GM12878 (cell line): ENCODE measurements at places on chromosomes 6 and 20.
A peak's percentile ranks its signal among the peaks of the same experiment; 100 is the strongest.

GRCh38 chr6:129498950-129499842 lies 210.8 kb downstream of the ARHGAP18 start:
- no peak for DNase-seq
- H3K27me3 ChIP-seq: no peaks in the 10 kb centered on the region
- H3K36me3 ChIP-seq: no peaks in the 10 kb centered on the region
- no peak overlapping the region for H3K4me3 ChIP-seq
- no peak overlapping the region for H3K27ac ChIP-seq

DNA sequence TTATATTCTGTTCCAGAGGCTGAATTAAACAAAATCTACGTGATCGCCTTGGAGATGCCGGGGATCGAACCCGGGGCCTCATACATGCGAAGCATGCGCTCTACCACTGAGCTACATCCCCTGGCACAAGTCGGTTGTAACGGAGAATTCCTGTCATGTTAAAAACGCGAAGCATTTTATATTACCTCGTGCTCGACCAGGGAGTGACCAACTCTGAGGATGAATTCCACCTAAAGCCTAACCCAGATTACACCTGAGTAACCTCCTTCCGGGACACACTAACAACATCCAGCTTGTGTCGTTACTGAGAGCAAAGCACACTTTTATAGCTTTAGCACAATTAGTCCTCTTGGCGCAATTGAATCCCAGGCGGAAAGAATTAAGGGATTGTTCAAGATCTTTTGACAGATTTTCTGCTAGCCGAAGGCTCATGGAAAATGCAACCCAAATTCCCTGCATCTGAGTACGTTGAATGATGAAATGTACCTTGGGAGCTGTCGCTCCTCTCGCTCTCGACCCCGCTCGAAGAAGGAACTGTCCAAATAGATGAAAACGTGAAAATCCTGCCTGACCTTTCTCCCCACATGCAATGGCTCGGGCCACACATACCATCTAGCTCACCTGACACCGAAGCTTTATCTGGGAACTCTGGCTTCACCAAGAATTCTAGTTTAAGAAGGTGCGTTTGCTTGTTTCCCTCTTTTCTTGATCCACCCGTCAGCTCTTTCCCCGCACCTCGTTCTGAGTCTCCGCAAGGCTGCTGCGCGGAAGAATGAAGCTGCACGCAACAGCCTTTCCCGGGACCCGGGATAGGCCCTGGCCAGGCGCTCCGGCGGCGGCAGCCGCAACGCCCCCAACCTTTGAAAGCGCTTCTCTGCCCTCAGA lies 148.3 kb downstream of the GPX5 start:
- no peak overlapping the region for H3K27ac ChIP-seq
- H3K36me3 ChIP-seq: no peaks in the 10 kb centered on the region
- H3K4me3 ChIP-seq: peak overlapping the region; percentile 60
- H3K4me1 ChIP-seq: no peaks in the 10 kb centered on the region
- DNase-seq: peak; percentile 48

- no peaks in the 10 kb centered on the region for H3K36me3 ChIP-seq
- no peak overlapping the region for H3K27ac ChIP-seq
- no peaks in the 10 kb centered on the region for H3K27me3 ChIP-seq
- H3K4me1 ChIP-seq: no peaks in the 10 kb centered on the region
- H3K4me3 ChIP-seq: no peak overlapping the region
Observed at GRCh38 chr20:46520976-46521579, 7.7 kb upstream of the ZNF334 start.

GRCh38 chr6:50128420-50129005 lies 78.8 kb upstream of the DEFB112 start:
- H3K27ac ChIP-seq: no peak overlapping the region
- no peaks in the 10 kb centered on the region for H3K27me3 ChIP-seq
- H3K4me1 ChIP-seq: no peaks in the 10 kb centered on the region
- H3K4me3 ChIP-seq: no peak overlapping the region
- H3K36me3 ChIP-seq: no peaks in the 10 kb centered on the region

GRCh38 chr6:34248198-34248726 lies 544 bp downstream of the SMIM29 start:
- H3K4me1 ChIP-seq: peaks cover 19% of the 10 kb centered on the region
- H3K36me3 ChIP-seq: peaks cover 8% of the 10 kb centered on the region
- peak overlapping the region; percentile 78 for H3K27ac ChIP-seq
- no peak for DNase-seq
- H3K27me3 ChIP-seq: no peaks in the 10 kb centered on the region

DNA sequence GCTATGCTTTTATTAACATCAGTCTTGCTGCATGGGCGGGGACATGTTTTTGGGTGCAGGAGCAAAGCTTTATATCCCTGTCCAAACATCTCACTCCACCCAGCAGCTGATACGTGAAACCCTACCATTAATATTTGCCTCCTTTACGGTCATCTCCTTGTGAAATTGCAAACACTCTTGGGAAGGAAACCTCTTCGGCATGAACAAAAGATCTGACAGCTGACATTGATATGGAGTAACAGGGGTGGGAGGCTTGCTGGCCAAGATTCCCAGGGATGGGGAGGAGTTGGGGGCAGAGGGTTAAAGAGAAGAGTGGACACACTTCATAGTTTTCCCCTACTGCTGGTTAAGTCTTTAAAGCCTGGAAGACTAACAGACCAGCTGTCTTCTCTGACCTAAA lies 22.2 kb upstream of the VEGFA start:
- no peaks in the 10 kb centered on the region for H3K36me3 ChIP-seq
- DNase-seq: no peak
- H3K4me3 ChIP-seq: no peak overlapping the region

GRCh38 chr6:127907960-127908640 lies 7.2 kb upstream of the THEMIS start:
- 0 out of 2 replicates have a peak overlapping the region, but pooled peaks have one; percentile 21 for H3K4me3 ChIP-seq
- H3K27me3 ChIP-seq: no peaks in the 10 kb centered on the region
- peak; percentile 21 for DNase-seq
- no peaks in the 10 kb centered on the region for H3K4me1 ChIP-seq
- H3K36me3 ChIP-seq: no peaks in the 10 kb centered on the region
- no peak overlapping the region for H3K27ac ChIP-seq

DNA sequence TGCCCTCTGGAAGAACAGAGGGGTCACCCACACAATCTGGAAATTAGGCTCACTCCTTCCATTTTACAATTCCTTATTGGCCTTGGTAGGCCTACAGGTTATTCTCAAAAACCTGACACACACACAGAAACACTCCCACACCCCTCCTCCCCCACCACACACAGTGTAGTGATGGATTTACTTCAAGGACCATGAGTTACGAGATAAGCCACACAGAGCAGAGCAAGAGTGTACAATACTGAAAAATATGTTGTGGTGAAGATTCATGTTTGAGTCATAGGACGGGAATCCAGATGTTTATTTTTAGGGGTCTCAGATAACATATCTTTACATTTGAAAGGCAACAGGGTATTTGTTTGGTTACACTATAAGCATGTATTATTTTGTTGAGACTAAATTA lies 291.9 kb downstream of the PLCB1 start:
- no peaks in the 10 kb centered on the region for H3K4me1 ChIP-seq
- no peaks in the 10 kb centered on the region for H3K27me3 ChIP-seq
- no peak for DNase-seq
- H3K36me3 ChIP-seq: no peaks in the 10 kb centered on the region
- H3K4me3 ChIP-seq: no peak overlapping the region

GRCh38 chr6:121847806-121848522 lies 412.5 kb downstream of the GJA1 start:
- no peaks in the 10 kb centered on the region for H3K36me3 ChIP-seq
- no peak overlapping the region for H3K4me3 ChIP-seq
- no peak overlapping the region for H3K27ac ChIP-seq
- H3K27me3 ChIP-seq: no peaks in the 10 kb centered on the region
- no peak for DNase-seq

DNA sequence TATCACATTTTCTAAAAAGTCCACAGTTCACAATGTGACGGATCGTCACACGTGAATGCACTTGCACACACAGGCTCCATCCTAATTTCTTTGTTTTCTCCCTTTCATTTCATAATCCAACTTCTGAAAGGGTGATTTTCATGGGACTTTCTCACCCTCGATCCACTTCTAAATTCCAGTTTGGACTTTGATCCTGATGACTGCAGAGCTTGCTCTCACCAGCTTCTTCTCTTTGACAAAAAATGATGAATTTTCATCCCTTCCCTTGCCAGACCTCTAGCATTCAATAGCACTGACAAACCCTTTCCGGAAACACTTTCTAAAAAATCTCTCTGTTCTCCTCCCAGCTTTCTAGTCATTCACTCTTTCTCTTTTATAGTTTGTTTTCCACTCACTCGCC lies 341.2 kb downstream of the SYNE1 start:
- H3K27ac ChIP-seq: no peak overlapping the region
- H3K4me1 ChIP-seq: peaks cover 6% of the 10 kb centered on the region
- no peaks in the 10 kb centered on the region for H3K27me3 ChIP-seq
- DNase-seq: no peak

DNA sequence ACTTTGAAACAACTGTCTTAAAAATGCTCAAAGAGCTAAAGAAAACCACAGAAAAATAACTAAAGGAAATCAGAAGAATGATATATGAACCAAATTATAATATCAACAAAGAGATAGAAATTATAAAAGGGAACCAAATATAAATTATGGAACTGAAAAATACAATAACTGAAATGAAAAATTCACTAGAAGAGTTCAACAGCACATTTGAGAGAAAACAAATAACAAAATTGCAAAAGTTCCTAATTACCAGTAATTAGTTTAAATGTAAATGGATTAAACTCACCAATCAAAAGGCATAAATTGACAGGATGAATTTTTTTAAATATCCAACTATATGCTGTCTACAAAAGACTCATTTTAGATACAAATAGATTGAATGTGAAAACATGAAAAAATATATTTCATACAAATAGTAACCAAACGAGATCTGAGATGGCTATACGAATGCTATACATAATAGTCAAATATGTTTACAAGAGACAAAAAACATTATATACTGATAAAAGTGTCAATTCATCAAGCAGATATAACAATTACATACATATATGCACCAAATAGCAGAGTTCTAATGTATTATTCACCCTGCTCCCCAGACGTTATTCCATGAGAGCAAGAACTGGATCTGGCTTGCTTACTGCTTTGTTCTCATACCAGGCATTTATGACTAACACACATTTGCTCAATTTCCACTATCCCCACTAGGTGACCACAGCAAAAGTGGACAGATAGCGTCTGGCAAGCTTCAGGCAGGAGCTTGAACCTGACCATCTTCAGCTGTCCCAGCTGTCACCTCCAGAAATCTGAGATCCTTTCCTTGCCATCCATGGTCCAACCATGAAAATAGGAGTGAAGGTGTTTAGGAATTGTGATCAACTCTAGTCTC lies 72.4 kb upstream of the SIRPA start:
- no peaks in the 10 kb centered on the region for H3K36me3 ChIP-seq
- no peak overlapping the region for H3K4me3 ChIP-seq
- no peaks in the 10 kb centered on the region for H3K4me1 ChIP-seq

GRCh38 chr6:142853244-142854180 lies 91.5 kb downstream of the HIVEP2 start:
- H3K27ac ChIP-seq: peak overlapping the region; percentile 98
- no peaks in the 10 kb centered on the region for H3K36me3 ChIP-seq
- H3K27me3 ChIP-seq: no peaks in the 10 kb centered on the region
- peaks cover 86% of the 10 kb centered on the region for H3K4me1 ChIP-seq
- no peak for DNase-seq
- peak overlapping the region; percentile 2; the same call in 1 of the 2 replicates for H3K4me3 ChIP-seq

- no peaks in the 10 kb centered on the region for H3K36me3 ChIP-seq
- H3K27ac ChIP-seq: no peak overlapping the region
- H3K4me1 ChIP-seq: no peaks in the 10 kb centered on the region
- DNase-seq: no peak
Observed at GRCh38 chr20:29497261-29497671, 1760.2 kb upstream of the DEFB115 start.

GRCh38 chr6:157323966-157324300 lies 614 bp upstream of the TMEM242 start:
- no peaks in the 10 kb centered on the region for H3K36me3 ChIP-seq
- no peaks in the 10 kb centered on the region for H3K27me3 ChIP-seq
- H3K4me1 ChIP-seq: peaks cover 9% of the 10 kb centered on the region

DNA sequence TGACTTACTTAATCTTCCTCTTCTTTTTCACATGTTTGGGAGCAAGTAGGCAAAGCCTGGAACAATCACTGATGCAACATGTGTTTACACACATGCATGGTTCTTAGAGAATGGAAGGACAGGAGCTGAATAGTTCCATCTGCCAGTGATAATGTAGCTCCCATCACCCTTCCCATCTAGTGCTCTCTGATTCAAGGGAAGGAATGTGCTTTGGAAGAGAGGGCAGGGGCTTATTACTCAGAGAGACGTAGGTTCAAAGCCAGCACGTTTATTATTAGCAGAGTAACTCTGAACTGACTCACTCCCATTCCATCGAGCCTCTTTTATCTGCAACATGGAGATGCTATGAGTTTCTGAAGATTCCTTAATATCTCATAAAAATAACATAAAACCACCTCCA lies 211.9 kb downstream of the GMPR start:
- peaks cover 3% of the 10 kb centered on the region; the same call in 1 of the 2 replicates for H3K36me3 ChIP-seq
- no peak overlapping the region for H3K4me3 ChIP-seq
- no peaks in the 10 kb centered on the region for H3K27me3 ChIP-seq
- H3K4me1 ChIP-seq: peaks cover 3% of the 10 kb centered on the region; the same call in 1 of the 2 replicates

GRCh38 chr20:48364688-48365421 lies 462.9 kb downstream of the PREX1 start:
- H3K4me1 ChIP-seq: peaks cover 38% of the 10 kb centered on the region
- H3K27ac ChIP-seq: peak overlapping the region; percentile 55
- peak; percentile 58 for DNase-seq
- no peaks in the 10 kb centered on the region for H3K36me3 ChIP-seq
- no peak overlapping the region for H3K4me3 ChIP-seq

GRCh38 chr6:122798099-122798641 lies 9.1 kb downstream of the SMPDL3A start:
- no peak for DNase-seq
- no peak overlapping the region for H3K4me3 ChIP-seq
- H3K4me1 ChIP-seq: no peaks in the 10 kb centered on the region
- H3K27ac ChIP-seq: no peak overlapping the region

DNA sequence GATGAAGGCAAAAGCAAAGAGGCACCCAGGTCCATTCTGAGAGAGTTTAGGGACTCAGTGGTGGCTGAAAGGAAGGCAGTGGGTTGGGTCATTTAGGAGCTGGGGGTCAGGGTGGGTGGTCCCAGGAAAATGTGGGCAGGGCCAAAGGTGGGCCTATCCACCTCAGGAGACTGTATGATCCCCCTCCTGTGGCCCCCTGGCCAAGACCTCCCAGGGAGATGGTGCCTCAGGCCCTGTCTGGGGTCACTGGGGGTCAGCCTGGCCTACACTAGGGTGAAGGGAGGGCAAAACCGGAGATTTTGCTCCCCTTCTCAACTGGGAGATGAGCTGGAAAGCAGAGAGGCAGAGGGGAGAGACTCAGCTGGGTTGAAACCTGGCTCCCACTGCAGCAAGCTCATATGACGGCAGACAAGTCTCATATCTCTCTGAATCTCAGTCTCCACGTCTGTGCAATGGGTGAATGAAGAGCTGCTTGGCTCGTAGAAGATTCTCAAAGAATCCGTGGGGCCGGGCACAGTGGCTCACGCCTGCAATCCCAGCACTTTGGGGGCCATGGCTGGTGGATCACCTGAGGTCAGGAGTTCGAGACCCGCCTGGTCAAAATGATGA lies 11.5 kb upstream of the BAK1 start:
- DNase-seq: no peak
- H3K4me3 ChIP-seq: no peak overlapping the region
- H3K36me3 ChIP-seq: no peaks in the 10 kb centered on the region
- no peaks in the 10 kb centered on the region for H3K27me3 ChIP-seq
- no peak overlapping the region for H3K27ac ChIP-seq

- H3K4me3 ChIP-seq: no peak overlapping the region
- H3K36me3 ChIP-seq: no peaks in the 10 kb centered on the region
- 0 out of 2 replicates have a peak, but pooled peaks cover 2% of the 10 kb centered on the region for H3K4me1 ChIP-seq
Observed at GRCh38 chr6:138235205-138235604, 16.9 kb upstream of the PBOV1 start.
